Stimulated activated CD4-positive, alpha-beta T cell treated with anti-CD3 and anti-CD28 coated beads, Interleukin-1b, Interleukin-23, amount 100 ng/mL, for 1 hour (primary cell): ENCODE measurements at places on chromosomes 2 and 18.
A peak's percentile ranks its signal among the peaks of the same experiment; 100 is the strongest.

GRCh38 chr2:32189011-32189410 is 23.3 kb downstream of the SLC30A6 start:
- DNase-seq, result no peak

- no peak for DNase-seq
Measured at GRCh38 chr2:241489733-241490680, 18.4 kb downstream of the STK25 start.

DNA sequence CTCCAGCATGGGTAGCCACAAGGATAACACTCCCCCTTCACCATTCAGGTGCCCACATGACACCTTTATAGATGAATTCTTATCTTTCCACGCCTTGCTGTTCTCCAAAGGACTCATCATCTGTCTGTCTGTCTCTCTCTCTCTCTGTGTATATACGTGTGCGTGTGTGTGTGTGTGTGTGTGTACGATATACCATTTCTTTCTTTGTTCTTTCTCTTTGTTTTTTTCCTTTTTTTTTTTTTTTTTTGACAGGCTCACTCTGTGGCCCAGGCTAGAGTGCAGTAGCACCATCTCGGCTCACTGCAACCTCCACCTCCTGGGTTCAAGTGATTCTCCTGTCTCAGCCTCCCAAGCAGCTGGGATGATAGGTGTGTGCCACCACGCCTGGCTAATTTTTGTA is 98.2 kb downstream of the DLGAP1 start:
- DNase-seq, result no peak

- DNase-seq, result no peak
Measured at GRCh38 chr2:227324642-227324994, 433 bp upstream of the MFF start.

DNA sequence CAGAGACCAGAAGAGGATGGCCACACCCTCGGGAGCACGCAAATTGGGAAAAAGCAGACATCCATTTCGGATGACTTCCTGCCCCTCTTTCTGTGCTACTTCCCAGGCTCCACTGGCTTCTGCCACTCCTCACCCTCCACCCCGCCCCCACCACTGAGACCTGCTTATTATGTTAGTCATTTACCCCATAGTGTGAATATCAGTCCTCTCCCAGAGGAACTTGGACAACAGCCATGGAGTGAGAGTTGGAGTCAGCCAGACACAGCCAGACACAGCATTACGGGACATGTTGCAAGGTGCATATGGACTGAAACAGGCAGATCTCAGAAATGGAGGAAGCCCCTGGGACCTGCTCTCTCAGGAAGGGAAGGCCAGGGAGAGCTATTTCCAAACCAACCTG is 51.8 kb downstream of the CTIF start:
- DNase-seq, result no peak

DNA sequence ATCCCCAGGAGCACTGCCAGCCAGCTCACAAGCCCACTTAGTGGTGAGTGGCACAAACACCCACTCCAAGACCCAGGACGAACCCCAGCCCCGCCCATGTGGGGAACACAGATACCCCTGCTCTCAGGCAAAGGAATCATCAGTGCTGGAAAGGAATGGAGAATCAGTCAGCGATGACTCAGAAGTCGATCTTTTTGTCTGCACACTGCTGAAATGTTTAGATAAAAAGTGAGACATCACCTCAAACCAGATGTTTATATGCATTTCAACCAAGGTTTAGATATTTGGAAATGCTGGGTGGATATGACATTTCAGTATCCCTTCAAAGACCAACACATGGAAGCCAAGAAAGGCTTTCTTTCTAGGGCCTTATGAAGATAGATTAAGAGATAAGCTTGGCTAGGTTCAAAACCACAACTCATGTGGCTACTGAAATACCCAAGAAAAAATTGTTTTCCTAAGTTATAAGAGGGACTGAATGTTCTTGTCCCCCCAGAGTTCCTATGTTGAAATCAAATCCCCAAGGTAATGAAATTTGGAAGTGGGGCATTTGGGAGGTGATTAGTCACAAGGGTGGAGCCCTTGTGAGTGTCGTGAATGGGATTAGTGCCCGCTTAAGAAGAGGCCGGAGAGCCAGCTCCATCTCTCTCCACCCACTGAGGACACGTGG is 43.7 kb downstream of the POU3F3 start:
- no peak for DNase-seq

GRCh38 chr2:96768083-96768561 is 7.4 kb downstream of the CNNM4 start:
- no peak for DNase-seq

DNA sequence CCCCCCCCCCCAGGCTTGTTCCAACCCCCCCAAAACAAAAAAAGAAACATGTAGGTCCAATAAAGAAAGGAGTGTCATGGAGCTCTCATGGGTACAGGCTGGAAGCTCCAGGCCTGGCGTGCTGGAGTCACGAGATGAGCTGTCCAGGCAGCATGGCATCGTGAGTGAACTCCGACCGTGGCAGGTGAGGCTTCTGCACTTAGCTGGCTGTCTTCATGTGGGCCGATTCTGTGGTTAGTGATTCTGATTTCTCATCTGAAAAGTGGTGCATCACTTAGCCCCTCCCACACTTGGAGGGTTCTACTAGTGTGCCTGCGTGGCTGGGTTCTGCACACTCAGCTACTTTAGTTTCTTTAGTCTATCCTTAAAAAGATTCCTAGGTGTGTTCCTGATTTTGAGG is 126.4 kb upstream of the MGAT5 start:
- peak; percentile 32 for DNase-seq

GRCh38 chr2:191846515-191847476 is at the start of gene CAVIN2:
CAVIN2 (minus strand) TSS chr2:191847088; CDS start chr2:191846925, 163 bp downstream.
- DNase-seq, result no peak

DNA sequence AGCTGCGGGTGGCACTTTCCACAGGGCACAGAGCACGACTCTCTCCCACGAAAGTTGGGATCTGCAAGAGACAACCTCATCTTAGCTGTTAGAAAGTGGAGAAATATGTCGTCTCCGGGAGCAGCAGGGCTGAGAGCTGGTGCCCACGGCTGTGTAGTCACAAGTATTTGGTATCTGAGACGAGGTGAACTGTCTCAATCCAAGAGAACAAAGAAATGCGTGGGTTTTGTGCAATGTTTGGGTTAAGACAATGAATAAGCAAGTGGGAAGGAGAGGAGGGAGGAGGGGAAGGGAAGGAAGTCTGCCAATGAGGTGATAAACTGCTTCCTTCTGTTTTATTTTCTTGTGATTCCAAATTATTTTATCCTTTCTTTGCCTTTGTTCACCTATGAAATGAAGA is 18.0 kb downstream of the DYTN start:
- no peak for DNase-seq

DNA sequence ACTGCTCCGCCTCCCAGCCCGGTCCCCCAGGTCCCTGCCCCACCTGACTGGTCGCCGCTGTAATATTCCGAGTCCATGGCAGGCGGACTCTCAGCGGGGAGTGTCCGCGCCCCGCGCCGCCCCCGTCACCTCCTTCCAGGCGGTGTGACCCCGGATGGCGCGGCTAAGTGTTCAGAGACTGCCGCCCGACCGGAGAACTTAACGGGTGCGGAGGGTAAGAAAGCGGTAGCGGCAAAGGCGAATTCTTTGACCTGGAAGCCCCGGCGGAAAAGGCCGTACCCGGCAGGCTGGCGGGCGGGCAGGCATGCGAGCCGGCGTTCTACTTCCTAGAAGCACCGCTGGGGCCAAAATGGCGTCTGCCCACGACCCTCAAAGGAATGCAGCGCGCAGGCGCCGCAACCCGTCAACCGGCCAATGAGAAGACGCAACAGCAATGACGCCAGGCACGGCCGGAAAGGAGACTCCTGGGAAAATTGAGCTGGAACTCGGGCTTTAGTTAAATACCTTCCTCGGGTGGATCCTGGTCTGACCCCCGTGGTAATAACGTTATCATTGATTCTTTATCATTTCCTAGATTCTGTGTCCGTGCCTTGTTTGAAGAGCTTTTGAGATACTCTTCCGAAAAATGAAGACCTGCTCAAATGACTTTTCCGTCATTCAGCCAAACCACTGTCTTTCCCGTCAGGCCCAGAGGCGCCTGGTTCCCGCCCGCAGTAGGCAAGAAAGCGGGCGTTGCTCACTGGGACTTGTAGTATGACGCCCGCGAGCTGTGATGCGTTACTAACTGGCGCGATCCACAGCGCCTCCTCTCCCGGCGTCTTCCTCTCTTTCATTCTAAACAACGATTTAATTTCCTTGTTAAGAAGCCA is at the start of gene IWS1:
Gene IWS1 (minus strand): TSS at position 358 of the 869 bp plus-strand sequence. CDS start 281 bp downstream, at position 77.
- peak; percentile 74 for DNase-seq

DNA sequence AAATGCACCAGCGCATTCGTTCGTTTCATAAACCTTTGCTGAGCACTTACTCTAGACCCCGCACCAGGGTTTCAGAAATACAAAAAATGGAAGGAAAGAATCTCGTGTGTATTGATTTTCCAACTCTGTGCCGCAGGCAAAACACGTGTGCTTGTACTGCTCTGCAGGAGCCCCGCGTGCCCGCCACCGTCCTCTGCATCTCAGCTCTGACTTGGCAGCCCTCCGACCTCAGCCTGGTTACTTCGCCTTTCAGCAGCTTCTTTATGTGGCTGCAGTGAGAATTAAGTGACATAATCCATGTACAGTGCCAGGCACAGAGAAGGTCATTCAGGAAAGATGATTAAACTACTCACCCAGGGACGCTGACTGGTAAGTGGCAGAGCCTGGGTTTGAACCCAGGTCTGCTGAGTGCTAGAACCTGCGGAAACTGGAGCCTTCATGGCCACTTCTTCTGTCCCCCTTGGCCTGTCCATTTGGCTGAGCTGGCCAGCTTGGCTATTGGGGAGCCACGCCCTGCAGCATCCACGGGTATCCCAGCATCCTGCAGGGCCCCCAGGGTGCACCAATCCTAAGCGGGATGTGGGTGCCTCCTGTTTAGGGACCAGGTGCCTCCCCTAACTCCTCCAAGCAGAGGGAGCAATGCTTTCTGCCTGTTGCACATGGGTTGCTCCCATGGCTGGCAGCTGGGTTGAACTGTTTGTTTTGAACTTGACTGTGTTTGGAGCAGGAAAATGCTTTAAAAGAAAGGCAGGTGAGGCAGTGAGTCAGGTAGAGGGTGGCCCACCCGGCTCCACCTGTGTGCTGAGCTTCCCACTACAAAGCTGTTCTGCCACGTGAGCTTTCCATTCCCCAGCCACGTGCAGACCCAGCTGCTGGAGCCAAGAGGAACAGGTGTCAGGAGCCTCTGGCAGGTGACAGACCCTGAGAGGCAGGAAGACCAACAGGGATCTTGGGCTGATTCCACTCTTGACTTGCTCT is 34.3 kb downstream of the INHBB start:
- no peak for DNase-seq

GRCh38 chr18:23929362-23929930 is 85.1 kb upstream of the TTC39C start:
- DNase-seq, result no peak

- no peak for DNase-seq
Measured at GRCh38 chr2:239382384-239382880, 18.4 kb downstream of the HDAC4 start.

- no peak for DNase-seq
Measured at GRCh38 chr2:236608188-236608525, 38.5 kb downstream of the ACKR3 start.

DNA sequence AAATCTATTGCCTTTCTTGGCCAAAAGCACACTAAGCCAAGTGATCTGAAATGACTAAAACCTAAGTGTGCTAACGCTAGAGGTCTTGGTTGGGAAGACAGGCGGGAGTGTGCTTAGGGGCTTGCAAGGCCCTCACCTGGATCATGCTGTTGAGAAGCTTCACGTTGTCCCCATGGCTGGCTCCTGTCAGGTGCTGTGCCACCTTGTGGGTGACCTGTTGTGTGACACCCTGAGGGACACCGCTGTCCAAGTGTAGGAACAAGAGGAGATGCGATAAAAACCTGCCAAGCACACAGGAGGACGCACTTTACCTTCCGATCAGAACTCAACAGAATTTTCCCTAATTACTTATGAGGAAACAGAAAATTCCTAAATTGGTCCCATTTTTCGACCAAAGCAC is 50.8 kb downstream of the EPG5 start:
- DNase-seq, result no peak

DNA sequence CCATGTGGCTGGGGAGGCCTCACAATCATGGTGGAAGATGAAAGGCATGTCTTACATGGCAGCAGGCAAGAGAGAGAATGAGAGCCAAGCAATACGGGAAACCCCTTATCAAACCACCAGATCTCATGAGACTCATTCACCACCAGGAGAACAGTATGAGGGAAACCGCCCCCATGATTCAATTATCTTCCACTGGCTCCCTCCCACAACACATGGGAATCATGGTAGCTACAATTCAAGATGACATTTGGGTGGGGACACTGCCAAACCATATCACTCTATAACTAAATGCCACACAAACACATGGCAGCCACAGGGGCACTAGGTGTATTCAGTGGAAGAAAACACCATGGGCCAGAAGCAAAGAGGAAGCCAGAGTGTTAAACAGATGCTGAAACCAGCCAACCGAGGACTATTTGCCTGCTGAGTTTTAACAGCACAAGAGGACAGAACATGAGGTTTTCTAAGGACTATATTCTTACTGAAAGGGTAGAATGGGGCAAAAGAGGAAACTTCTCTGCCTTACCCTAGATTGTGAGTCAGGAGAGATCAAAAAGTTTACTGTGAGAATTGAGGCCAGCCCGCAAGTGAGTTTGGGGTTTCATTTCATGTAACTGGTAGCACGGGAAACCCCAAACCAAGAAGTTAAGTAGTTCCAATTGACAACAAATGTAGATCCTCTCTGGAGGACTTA is 49.2 kb downstream of the SIGLEC15 start:
- no peak for DNase-seq

- no peak for DNase-seq
Measured at GRCh38 chr18:12679183-12679786, 21.4 kb upstream of the SPIRE1 start.

GRCh38 chr2:230234122-230234722 is 8.7 kb downstream of the SP140 start:
- no peak for DNase-seq

DNA sequence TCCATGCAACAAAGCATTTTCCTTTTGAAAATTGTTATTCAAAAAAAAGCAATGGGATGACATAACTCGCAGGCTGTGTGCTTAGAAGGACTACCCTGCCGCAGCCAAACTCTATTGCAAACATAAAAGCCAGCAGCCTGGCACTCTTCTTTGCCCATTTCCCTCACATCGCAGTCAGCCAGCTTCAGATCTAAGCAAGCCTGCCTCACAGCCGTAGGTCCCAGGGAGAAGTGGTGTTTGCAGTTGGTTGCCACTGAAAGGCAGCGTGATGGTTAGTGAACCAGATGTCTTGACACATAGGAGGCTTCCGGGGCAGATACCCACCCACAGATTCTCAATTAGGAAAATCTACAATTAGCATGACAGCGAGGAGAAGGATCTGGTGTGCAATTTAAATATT is 655.2 kb downstream of the RNF144A start:
- DNase-seq, result no peak

DNA sequence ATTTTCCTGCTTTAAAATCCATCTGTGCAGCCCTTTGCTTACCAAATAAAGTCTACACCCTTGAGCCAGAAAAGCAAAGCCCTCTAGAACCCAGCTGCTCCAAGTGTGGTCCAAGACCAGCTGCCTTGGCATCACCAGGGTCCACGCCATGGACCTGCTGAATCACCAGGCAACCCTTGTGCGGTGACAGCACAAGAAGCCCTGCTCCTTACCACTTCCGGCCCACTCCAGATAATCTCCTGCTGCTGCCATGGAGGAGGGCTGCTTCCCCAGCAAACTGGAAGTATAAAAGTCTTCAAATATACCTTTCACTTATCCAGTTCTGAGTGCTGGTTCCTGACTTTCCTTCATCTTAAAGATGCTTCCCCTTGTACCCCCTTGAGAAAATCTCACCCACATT is 106.0 kb upstream of the PKDCC start:
- DNase-seq, result no peak

GRCh38 chr2:236943841-236944513 is 141.7 kb upstream of the COPS8 start:
- no peak for DNase-seq
